ENCODE measurements at places on chromosomes 6 and 20. TPM values are rescaled to one million over a fixed set of nuclear protein-coding genes. Genes with fewer than 3 reads are reported as not detected.
A peak's percentile ranks its signal among the peaks of the same experiment; 100 is the strongest.

Gene NKX2-2
- not detected for total RNA-seq

Gene OPRM1
- not detected for total RNA-seq

Gene LRRN4
- 152 TPM for total RNA-seq

Gene CRISP2
- 0.06 TPM for total RNA-seq

Gene C20orf202
- not detected for total RNA-seq

Gene CRIP3
- total RNA-seq, result not detected

DNA sequence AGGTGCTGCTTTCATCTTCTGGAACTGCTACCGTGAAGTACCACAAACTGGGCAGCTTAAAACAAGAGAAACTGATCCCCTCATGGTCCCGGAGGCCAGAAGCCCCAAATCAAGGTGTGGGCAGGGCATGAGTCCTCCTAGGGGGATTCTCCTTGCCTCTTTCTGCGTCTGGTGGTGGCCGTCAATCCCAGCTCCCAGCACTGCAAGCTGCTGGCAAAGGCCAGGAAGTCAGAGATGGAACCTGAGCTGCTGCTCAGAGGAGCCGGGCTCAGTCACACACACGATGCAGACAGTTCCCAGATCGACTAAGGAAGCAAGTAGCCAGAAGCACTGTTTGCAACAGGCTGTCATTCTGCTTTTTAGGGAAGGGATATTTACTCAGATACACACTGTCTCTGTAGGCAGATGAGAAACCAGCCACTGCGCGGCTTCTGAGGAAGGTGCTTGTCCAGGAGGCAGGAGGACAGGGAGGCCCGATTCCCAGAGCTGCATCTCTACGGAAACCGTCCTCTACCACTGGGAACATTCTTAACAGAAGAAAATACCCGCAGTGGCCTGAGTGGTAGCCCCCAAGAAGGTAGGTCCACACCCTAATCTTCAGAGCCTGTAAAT lies 15.5 kb downstream of the BHLHE23 start:
- DNase-seq, result no peak

DNA sequence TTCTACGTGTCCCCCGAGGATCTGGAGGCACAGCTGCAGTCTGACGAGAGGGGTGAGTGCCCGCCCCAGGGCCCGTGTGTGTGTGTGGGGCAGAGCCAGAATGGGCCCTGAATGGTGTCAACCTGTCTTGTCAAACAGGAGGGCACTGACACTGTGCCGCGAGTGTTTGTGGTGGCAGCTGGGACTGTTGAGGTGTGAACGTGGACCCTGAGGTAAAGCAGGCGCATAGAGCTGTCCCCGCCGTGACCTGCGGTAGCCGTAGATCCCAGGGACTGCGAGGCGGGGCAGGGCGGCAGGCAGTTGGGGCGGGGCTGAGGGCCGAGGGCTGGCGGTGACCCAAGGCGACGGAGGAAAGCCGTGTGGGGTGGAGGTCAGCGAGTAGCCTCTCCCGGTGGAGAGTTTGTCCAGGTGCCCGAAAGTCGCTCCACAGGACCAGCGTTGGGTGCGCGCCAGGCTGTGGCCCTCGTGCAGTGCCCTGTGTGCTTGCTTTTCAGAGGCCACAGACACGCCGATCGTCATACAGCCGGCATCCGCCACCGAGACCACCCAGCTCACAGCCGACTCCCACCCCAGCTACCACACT lies 25.2 kb downstream of the UCKL1 start:
- DNase-seq, result no peak

DNA sequence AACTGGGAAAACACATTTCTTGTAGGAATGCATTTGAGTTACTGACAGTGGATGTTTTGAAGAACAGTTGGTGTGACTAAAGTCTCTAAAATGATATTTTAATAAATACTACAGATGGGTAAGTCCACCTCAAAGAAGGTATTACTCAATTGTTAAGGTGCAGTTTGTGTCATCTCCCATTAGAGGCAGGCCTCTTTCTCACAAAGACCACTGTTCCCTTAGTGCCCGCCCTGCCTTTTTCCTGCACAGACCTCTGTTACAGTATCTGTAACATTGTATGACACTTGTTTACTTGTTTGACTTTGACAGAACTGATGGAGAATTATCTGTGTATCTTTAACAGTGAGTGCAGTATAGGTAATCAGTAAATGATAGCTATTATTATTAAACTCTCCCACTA lies 5.2 kb upstream of the CRIP3 start:
- DNase-seq, result no peak

GRCh38 chr6:154157082-154157481 lies 118.0 kb downstream of the OPRM1 start:
- no peak for DNase-seq

GRCh38 chr6:24009319-24009718 lies 116.7 kb upstream of the NRSN1 start:
- no peak for DNase-seq

DNA sequence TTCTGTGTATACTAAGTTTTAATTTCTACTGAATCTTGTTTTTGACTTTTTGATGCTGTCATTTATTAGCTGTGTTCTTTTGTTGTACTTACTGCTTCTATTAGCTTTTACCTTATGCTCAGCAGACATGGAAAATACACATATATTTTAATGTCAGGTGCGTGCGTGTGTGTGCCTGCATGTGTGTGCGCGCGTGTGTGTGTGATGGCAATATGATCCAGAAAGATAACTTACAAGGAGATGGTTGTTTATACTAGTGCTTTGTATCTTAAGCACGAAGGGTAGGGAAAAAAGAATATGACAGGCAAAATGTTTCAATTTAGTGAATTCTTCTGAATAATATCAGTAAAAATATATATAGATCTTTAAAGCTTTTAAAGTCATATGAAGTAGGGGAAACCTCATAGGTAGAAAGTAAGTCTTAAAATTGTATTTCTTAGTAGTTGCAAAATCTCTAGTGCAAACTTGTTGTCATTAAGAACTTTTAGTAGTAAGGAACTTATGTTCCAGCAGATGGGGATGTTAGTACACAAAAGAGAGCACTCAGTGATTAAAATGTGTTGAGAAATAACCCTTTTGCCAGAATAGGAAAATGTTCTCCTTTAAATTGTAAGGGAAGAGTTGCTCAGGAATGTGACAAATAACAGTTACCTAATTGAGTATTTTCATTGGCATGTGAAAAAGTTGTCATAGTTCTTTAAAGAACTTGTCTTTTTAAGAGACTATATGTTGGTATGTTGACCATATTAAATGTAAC lies 13.2 kb downstream of the QKI start:
- no peak for DNase-seq

GRCh38 chr6:121771937-121772720 lies 336.7 kb downstream of the GJA1 start:
- DNase-seq, result no peak

- DNase-seq, result no peak
These were observed 50.8 kb downstream of the OR2B2 start for GRCh38 chr6:27861276-27861840.

DNA sequence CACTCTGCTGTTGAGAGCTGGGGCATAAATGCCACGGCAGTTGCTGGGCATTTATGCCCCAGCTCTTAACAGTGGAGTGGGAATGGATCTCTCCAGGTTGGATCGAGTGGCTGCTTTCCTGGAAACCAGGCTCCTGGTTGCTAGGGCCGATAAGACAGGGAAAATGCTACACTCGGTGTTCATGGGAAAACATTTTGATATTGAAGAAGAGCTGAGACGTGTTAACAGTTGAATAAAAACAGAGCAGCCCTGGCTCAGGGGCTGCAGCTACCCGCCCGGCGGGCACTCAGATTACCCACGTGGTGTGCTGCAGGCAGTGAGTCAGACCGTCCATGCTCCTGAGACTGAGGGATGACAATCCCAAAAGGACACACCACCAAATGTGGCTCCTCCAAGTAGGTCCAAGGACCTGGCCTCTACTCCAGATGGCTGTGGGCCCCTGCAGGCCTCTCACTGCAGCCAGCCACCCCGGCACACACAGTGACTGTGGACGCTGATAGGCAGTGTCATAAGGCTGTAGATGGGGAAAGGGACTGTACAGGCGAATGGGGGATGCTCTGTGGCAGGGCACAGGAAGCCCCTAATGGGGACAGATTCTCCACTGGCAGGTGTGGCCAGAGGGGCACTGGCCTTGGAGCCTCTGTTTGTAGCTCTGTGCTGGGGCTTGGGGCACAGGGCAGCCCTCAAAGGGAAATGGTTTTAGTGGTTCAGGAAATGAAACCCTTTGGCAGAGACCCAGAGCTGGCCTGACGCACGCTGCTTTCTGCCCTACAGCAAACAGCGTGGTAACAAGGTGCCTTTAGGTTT lies 237.8 kb downstream of the LY86 start:
- DNase-seq, result no peak

DNA sequence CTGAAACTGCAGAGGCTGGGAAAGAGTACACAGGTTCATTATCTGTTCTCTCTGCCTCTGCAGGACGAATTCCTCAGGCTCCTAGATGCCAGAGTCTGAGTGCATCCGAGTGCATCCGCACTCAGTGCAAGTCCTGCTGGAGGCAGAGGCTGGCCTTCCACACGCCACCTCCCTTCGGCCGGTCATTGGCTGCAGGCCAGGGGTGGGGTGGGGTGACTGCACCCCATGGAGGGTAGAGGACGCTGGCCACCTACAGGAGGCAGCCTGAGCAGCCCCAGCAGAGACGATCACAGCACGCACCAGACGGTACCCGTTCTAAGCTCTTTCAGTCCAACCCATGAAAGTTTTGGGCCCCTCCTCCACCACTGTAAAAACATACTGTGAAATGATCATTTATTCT lies 11.7 kb downstream of the SFT2D1 start:
- DNase-seq, result peak; percentile 50

GRCh38 chr6:27977387-27977786 lies 20.3 kb downstream of the OR2B6 start:
- DNase-seq, result no peak

GRCh38 chr20:10846766-10847165 lies 173.0 kb upstream of the JAG1 start:
- no peak for DNase-seq

GRCh38 chr6:18507561-18507960 lies 120.4 kb downstream of the RNF144B start:
- no peak for DNase-seq

DNA sequence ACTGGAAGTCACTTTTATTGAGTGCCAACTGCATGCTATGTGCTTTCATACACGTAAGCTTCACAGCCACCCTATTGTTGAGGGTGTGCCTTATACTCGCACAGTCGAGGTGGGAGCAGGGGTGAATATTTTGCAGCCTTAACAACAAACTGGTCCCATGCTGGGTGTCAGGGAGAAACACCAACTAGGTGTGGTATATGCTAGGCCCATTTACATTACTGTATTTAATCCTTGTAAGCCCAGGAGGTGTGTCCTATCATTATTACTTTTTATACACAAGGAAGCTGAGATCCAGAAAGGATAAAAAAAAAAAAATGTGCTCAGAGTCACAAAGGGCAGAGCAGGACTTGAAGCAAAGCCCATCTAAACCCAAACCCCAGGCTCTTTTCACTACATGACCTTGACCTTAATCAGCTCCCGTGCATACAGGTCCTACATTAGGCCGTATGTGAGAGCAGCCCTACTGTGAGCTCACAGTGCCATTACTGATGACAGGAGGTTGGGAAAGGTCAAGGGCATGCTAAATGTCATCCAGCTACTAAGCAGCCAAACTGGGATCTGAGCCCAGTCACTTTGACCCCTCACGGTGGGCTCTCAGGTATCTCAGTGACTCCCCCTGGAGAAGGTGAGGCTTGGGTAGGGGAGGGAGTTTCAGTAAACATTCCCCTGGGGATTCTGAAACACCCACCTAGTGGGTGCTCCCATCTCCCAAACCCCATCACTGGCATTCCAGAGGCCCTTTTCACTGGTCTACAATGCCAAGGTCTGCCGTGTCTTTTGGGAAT lies 61.7 kb downstream of the BFSP1 start:
- DNase-seq, result no peak

GRCh38 chr6:26205625-26206574 lies 118.7 kb downstream of the HFE start:
- no peak for DNase-seq

DNA sequence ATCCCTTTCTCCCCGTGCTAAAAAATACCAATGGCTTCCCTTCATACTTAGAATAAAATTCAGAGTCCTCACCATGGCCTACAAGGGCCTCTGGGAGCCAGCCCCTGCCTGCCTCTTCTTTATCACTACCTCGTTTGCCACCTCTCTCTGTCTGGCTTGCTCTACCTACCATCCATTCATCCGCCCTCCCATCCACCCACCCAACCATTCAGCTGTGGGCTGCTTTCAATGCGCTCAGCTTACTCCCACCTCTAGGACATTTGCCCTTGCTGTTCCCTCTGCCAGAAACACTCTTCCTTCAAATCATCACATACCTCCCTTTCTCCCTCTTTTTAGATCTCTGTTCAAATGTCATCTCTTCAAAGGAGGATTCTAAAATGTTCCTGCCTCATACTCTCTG lies 44.4 kb downstream of the PACSIN1 start:
- DNase-seq, result no peak

DNA sequence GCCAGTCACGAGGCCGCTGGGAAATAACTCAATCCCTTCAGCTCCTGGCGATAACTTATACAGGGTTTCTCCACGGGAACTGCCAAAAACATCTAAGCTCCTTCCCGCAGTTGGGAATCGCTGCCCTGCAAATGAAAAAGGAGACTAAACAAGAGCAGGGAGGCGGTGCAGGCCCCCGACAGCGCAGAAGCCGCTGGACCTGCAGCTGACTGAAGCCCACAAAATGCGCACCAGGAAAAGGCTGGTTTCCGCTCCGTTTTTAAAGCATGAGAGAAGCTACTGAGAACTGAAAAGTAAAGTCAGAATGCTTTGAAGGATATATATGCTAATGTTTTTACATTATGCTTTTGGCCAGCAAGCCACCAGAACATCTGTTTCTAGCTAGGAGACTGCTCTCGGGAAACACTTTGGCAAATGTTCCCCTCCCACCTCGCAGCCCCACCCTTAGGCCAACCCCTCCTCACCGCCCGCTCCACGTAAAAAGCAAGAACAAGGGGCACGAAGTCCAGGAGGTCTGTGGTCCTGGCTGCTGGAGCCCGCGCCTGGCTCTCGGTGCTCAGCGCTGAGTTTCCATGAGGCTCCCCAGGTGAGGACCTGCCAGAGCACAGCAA lies 90.5 kb downstream of the SOD2 start:
- DNase-seq, result no peak

DNA sequence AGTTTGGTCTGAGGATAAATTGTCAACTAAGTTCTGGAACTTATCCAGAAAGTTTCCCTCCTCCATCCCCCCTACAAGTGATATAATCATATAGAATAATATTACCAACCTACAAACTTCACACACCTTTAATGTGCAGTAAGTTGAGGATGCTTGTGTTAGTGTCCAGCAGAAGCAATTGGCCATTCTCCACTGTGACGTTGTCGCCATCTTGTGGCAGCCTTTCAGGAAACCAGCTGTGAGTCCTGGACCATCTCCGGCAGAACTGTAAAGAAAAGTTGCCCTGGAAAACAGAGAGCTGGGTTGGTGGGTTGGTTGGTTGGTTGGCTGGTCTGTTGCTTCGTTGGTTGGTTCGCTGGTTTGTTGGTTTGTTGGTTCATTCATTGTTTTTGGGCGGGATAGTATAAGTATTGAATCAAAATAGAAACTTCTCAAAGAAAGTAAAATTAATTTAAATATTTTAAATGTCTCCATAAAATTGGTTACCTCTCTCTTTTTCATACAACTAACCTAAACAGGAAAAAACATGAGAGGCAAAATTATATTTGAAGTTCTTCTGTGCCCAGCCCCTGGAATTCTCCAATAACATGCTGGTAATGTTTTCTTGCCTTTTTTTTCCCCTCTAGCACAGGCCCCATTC lies 127.5 kb downstream of the PKHD1 start:
- no peak for DNase-seq
